Placental epithelial cell (primary cell): ENCODE measurements at places on chromosomes 11 and 22. TPM values are rescaled to one million over a fixed set of nuclear protein-coding genes. Genes with fewer than 3 reads are reported as not detected.

Gene RIMBP3C
- 0.79 and 0.87 TPM in 2 replicates for total RNA-seq

Gene POU2AF1
- total RNA-seq = not detected in 2 replicates

Gene NNMT
- total RNA-seq = 3.1 and 4.0 TPM in 2 replicates

Gene DERL3
- 1.3 and 1.6 TPM in 2 replicates for total RNA-seq

Gene ARHGAP42
- total RNA-seq = 10.2 and 16.1 TPM in 2 replicates

Gene APOL4
- not detected in 2 replicates for total RNA-seq

Gene HMBS
- total RNA-seq = 2.7 and 12.8 TPM in 2 replicates

Gene MRGPRE
- 0.87 TPM in 1 of 2 replicates, not detected in the other for total RNA-seq

Gene BCO2
- 0.43 and 1.2 TPM in 2 replicates for total RNA-seq

Gene TRPC6
- total RNA-seq = under 0.01 TPM in 1 of 2 replicates, not detected in the other

Gene TEX54
- total RNA-seq = not detected in 2 replicates

Gene SLC22A8
- not detected in 2 replicates for total RNA-seq

Gene SIK3
- total RNA-seq = 9.5 and 11.8 TPM in 2 replicates

Gene ZNF143
- total RNA-seq = 19.3 and 21.2 TPM in 2 replicates

Gene P2RY2
- 9.0 and 16.3 TPM in 2 replicates for total RNA-seq

Gene TTC28
- 13.3 and 17.8 TPM in 2 replicates for total RNA-seq

Gene BIRC3
- total RNA-seq = 0.39 and 0.54 TPM in 2 replicates

Gene NCF4
- total RNA-seq = 0.65 and 3.5 TPM in 2 replicates

Gene RAB36
- total RNA-seq = 0.79 and 0.87 TPM in 2 replicates

Gene ISX
- total RNA-seq = not detected in 2 replicates

Gene ADM
- total RNA-seq = 54.2 and 69.0 TPM in 2 replicates

Gene FGF3
- total RNA-seq = not detected in 2 replicates

Gene TMEM191C
- 1.1 and 2.7 TPM in 2 replicates for total RNA-seq

Gene TMEM80
- total RNA-seq = 8.2 and 18.8 TPM in 2 replicates

Gene SYT12
- not detected in 2 replicates for total RNA-seq

Gene BTG4
- total RNA-seq = 0.22 and 0.39 TPM in 2 replicates

Gene ADM2
- total RNA-seq = 0.79 and 2.1 TPM in 2 replicates

Gene POU2AF2
- total RNA-seq = not detected in 2 replicates

Gene MAJIN
- not detected in 2 replicates for total RNA-seq

Gene GRM5
- not detected in 2 replicates for total RNA-seq

Gene FOSL1
- total RNA-seq = 1.1 and 1.2 TPM in 2 replicates

Gene HTR3A
- total RNA-seq = not detected in 2 replicates

Gene COMT
- 192 and 306 TPM in 2 replicates for total RNA-seq

Gene SHANK2
- 4.6 and 5.9 TPM in 2 replicates for total RNA-seq

Gene IL18BP
- 6.3 and 7.9 TPM in 2 replicates for total RNA-seq

Gene OR5B21
- not detected in 2 replicates for total RNA-seq

Gene NLRP6
- total RNA-seq = not detected in 2 replicates

Gene SSTR3
- not detected in 2 replicates for total RNA-seq

Gene TSGA10IP
- total RNA-seq = not detected in 2 replicates

Gene CHADL
- 1.2 and 2.8 TPM in 2 replicates for total RNA-seq

Gene KRTAP5-8
- total RNA-seq = not detected in 2 replicates

Gene MMP20
- total RNA-seq = not detected in 2 replicates

Gene HDAC10
- total RNA-seq = 28.7 and 34.9 TPM in 2 replicates

Gene FXYD6
- total RNA-seq = 0.39 TPM in 1 of 2 replicates, not detected in the other

Gene SLC22A12
- total RNA-seq = not detected in 2 replicates

Gene ARL2
- 89.9 and 96.4 TPM in 2 replicates for total RNA-seq

Gene CHRM4
- under 0.01 TPM in 1 of 2 replicates, not detected in the other for total RNA-seq

Gene OR8D4
- not detected in 2 replicates for total RNA-seq
